ENCODE measurements at places on chromosomes 1 and 21.

- no peak for DNase-seq
Observed at GRCh38 chr1:94934551-94934950, 7.6 kb upstream of the CNN3 start.

DNA sequence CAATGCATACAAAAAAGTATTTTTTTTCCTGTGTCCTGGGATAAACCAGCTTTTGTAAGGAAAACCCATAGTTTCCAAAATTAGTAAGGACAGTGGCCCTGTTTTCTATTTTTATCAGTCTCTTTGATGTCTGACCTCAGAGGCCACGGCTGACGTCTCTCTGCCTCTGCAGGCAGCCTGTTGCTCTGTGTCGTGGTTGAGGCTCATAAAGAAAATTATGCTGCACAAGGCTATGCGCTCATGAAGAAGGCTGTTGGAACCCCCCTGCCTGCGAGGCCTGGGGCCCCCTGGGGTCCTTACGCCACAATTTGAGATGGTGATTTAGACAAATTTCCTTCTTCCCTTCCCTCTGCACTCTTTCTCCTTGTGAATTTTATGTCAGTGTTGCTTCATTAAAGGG is 48.9 kb downstream of the AGPAT3 start:
- no peak for DNase-seq

DNA sequence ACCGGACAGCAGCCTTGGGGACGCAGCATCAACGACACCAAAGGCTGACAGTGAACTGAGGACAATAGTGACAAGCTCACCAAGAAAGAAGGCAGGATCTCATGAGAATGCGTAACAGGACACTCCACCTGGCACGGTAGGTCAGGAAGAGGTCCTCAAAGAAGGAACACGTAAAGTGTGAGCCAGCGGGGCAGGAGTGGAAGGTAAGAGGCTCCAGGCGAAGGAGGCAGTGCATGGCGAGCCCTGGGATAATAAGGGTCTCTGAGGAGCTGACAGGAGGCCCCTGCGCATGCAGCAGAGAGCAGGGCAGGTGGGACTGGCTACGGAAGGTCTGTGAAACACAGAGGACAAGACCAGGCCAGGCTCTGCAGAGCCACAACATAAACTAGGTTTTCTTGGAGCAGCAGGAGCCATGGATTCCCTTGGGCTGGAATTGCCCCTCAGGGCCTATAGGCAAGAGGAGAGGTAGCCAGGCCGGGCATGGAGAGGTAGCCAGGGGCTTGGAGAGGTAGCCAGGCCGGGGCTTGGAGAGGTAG is 8.2 kb downstream of the LSS start:
- no peak for DNase-seq

DNA sequence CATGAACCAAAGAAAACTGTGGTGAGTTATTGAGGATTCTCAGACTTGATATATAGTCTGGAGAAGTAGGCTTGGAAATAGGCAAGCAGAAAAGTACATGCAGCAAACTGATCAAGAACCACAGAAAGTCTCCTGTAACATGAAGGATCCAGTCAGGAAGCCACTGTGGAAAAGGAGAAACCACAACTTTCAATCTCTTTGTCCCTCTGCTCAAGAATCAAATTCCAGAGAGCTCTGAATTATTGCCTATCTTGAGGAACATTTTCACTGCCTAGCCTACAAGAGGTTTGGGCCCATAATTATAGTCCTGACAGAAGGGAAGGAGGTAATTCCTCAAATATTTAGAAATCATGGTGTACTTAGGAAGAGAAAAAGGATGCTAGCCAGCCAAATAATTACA is 43.0 kb upstream of the ADAMTS1 start:
- no peak for DNase-seq

DNA sequence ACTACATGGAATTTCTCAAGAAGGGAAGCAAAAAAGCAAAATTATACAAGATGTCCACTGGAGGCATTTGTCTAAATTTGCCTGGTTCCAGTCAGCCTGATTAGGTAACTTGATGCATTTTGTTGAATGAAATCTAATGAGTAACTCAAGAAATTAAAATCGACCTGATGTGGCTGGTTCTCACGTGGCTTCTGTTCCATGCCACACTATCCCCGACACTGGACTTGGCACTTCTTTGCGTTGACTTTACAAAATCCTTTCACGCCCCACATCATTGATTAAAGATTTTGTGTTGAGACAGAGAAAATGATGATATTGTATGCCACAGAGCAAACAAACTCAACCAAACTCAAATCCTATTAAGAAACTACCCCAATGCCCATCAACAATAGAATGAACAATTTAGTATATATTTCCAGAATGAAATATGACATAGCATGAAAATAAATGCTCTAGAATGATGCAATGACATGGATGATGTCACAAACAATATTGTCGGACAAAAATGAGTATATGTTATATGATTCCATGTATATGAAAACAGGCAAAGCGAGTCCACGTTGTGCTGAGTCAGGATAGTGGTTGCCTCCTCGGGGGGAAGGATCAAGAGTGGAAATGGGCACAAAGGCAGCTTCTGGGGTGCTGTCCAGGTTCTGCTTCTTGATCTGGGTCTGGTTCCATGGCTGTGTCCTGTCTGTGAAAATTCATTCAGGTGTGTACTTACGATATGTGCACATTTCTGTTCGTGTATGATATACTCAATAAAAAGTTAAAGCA is 12.9 kb upstream of the HMGCS2 start:
- no peak for DNase-seq

DNA sequence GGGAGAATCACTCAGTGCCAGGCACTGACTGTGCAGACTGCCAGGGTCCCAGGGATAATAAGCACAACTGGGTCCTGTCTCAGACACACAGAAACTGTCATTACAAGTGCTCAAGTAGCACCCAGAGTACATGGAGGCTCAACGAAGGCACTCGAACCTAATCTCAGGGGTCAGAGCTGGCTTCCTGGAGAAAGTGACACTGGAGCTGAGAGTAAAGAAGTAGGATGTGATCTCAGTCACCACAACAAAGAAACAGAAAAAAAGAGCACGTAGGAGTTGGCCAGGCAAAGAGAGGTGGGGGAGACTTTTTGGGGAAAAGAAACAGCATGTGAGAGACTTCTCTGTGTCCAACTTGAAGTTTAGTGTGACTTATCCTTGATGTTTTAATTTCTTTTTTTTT is 1.3 kb downstream of the CATSPER4 start:
- DNase-seq = no peak

GRCh38 chr1:9760824-9761223 is 62.9 kb downstream of the CLSTN1 start:
- no peak for DNase-seq

- DNase-seq = no peak
Observed at GRCh38 chr1:64936956-64937355, 29.4 kb downstream of the JAK1 start.

DNA sequence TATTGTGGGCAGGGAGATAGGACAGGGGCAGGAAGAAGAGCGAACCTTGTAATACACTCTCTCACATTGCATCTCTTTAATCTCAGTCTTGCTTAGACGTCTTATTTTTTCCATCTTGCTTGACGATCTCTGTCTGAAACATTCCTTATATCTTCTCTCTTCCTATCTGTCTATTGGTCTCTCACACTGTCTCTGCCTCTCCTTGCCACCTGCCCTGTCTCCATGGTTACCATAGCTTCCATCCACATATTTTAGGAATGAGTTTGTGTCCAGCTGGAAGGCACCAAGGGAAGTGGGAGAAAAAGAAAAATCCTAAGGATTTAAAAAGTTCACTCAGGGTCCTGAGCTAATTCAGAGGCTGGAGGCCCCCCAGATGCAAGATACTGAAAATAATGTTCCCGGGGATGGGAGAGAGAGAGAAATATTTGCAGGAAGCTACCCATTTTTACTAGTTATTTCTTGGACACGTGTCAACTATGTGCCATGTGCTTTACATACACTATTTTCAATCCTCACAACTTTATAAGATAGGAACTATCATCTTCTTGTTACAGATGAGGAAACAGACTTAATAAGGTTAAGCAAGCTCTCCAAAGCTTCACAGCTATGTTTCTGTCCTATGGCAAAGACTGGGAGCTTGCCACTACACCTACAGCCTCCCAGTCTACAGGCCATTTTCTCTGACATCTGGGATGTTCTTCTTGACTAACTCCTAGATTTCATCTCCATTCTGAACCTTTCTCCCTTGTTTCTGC is 933 bp downstream of the ANKRD34A start:
- DNase-seq = no peak

DNA sequence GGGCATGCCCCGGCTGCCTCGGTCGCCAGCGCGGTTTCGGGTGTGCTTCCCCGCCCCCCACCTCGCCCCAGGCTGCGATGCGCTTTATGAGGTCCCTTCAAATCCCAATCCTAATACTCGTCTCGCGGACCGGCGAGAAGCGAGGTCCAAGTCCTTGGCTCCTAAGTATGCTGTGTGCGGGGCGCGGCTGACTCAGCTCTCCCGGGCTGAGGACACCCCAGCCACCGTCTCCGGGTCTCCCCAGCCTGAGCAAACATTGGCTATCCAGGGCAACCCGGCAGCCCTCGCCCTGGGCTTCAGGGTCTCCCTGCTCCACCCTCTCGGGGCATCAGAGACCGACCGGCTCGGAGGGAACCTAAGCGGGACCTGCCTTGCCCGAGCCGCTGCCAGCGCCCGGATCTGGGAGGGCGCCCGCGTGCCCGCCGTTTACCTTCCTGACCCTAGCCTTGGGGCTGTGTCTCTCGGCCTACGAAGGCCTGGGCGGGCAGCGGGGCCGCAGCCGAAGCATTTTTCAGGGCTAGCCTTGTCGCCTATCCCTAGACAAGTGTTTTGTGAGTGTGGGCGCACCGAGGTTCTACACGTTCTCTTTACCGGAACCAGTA is 1.2 kb downstream of the ITPKB start:
- DNase-seq = no peak

DNA sequence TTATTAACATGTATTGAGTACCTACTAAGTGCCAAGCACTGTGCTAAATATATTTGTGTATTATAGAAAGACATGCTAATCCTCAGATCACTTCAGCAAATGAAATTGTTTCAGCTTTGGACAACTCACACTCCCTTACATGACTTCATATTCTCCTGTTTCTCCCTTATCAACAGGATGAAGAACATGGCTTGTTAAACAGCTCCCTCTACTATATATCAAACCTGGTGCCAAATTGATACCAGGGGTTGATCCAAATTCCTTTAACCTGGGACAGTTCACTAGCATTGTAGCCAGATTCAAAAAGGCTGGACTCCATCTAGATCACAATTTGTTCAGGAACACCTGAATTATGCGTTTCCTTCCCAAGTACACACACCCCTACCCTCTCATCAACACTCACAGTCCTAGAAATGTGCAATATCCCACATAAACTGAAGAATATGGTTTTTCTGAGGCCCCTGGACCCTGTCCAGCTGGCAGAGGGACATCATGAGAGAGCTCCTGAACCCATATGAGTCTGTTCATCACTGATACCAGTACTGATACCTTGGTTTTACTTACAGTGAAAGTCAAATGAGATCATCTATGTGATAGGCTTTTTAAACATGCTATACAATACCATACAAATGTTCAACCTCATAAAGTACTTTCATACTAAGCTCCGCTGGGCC is 47.0 kb upstream of the PALMD start:
- no peak for DNase-seq

GRCh38 chr1:59856725-59857338 is 42.1 kb downstream of the HOOK1 start:
- no peak for DNase-seq

- DNase-seq = no peak
Observed at GRCh38 chr1:97084546-97084945, 363.0 kb downstream of the PTBP2 start.

DNA sequence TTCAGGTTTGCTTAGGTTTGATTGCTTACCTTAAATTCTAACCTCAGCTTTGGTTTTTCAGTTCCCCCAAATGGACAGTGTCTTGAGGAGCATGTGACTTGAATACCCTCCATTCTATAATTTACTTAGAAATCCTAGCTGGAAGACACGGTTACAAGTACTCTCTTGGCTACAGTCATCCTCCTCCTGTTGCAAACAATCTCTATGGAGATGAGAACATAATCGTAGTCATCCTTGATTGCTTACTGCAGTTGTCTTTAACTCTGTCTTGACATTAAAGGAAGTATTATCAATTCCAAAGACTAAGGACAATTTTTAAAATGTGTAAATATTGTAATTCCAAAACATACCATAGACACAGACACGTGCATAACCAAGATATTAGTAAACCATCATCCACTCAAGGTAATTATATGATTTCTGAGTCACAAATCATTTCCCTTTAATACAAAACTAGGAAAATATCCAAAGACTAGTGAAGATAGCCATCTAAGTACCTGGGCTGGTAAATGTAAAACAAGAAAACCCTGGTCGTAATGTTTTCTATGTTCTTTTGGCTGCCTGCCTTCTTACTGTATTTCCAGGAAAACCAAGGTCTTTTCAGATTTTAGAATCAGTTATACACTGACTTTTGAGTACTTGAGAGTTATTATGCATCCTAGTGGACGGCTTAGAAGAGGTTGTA is 149.9 kb downstream of the CHRM3 start:
- DNase-seq = no peak

DNA sequence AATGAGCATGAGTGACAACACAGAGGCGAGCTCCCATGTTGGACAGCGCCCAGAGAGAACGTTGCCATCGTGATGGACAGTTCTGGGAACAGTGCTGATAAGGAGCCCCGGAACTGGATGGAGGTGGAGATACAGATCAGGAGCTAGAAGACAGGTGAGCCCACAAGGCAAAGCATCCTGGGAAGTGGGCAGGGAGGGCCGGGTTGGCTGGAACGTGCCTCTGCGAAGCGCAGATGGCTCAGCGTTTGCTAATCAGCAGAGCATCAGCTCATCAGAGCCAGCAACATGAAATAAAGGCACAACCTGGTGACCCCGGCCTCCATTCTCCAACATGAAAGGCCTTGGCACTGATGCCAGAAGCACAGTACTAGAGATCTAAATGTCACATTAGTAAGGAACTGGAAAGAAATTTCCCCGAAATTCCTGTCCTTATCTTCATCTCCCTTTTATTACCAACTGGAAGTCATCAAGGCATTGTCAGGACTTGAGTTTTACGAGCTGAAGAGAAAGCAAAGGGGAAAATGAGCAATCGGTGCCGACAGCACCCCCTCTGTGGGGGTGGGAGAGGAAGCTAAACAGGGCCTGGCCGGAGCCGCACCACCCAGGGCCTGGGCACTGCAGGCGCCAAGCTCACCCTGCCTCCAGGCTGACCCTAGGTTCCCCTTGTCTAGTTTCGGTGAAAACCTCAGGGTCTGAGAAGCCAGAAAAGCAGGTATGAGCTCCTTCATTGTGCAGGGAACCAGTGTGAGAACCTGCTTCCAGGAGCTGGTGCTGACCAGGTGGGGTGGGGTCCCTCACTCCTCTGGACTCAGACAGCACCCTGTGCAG is 19.9 kb downstream of the ABCA4 start:
- no peak for DNase-seq

DNA sequence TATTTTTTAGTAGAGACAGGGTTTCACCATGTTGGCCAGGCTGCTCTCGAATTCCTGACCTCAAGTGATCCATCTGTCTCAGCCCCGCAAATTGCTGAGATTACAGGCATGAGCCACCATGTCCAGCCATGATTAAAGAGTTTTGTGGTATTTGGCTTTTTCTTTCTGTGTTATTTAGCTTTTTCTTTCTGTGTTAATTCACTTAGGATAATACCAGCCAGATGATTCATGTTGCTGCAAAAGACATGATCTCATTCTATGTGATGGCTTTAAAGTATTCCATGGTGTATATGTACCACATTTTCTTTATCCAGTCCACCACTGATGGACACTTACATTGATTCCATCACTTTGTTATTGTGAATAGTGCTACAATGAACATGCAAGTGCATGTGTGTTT is 1135.2 kb downstream of the AMY1C start:
- DNase-seq = no peak

- no peak for DNase-seq
Observed at GRCh38 chr1:30310966-30311742, 412.2 kb downstream of the MATN1 start.
